NT2/D1 (cell line): ENCODE measurements at places on chromosomes 12 and 14.

- no peak for DNase-seq
Measured at GRCh38 chr14:68939893-68940613, 39.0 kb downstream of the ACTN1 start.

DNA sequence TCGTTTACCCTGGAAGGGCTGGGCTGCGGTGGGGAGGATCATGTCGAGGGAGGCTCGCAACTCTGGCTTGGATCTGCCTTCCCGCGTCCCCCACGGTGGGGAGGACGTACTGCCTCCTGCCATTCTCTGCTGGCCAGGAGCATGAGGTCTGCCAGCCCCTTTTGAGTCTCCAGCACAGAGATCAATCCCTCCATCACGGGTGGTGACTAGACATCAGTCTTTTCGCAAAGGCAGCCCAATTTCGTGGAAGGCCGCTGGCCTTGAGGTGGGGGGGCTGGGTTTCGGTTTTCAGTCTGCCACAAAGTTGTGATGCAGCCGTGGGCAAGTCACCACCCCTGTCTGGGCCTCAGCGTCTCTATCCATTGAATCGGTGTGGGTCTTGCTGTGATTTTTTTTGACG lies 62.2 kb downstream of the PRMT8 start:
- no peak for DNase-seq

- DNase-seq: no peak
Measured at GRCh38 chr12:76519538-76519937, 40.0 kb downstream of the OSBPL8 start.

DNA sequence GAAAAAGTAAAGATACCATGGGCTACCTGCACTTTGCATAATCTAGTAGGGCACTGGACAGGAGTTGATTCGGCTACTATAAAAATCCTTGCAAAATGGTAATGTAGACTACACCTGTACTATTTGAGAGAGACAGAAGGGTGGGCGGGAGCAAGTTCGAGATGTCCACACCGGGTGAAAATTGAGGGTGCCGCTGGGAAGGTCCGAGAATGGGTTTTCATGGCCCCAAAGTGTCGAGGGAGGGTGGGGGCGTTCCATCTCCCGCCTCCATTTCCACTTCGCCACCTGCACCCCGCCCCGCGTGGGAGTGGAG lies 648 bp downstream of the SNX6 start:
- DNase-seq: no peak

GRCh38 chr14:88351966-88352691 lies 29.1 kb upstream of the KCNK10 start:
- DNase-seq: no peak

- no peak for DNase-seq
Measured at GRCh38 chr14:101838476-101838875, 77.0 kb downstream of the PPP2R5C start.

- DNase-seq: no peak
Measured at GRCh38 chr12:113448873-113449272, 22.8 kb downstream of the LHX5 start.

DNA sequence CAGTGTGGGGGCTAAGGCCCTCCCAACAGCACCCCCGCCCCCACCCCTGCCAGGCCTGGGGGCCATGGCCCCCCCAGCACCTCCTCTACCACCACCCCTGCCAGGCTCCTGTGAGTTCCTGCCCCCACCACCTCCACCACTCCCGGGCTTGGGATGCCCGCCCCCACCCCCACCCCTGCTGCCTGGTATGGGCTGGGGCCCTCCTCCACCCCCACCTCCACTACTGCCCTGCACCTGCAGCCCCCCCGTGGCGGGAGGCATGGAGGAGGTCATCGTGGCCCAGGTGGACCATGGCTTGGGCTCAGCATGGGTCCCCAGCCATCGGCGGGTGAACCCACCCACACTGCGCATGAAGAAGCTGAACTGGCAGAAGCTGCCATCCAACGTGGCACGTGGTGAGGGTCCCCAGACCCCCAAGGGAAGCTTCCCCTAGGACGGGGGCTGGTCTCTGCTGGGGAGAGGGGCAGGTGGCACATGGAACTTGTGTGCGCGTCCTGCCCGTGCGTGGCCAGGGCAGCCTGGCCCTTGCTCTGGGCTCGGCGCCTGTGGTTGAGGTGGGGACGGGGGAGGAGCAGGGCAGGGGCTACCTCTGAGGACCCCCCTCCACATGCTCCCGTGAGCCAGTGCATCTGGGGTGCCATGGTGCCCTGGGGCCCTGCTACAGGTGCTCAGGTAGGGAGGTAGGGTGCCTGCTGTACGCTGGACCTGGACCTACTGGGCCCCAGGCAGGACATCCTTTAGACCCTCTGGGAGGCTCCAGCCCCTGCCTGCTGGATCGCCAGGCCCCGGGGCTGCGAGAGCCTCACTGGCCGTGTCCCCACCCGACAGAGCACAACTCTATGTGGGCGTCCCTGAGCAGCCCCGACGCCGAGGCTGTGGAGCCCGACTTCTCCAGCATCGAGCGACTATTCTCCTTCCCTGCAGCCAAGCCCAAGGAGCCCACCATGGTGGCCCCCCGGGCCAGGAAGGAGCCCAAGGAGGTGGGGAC lies 16.1 kb upstream of the ADSS1 start:
- no peak for DNase-seq

DNA sequence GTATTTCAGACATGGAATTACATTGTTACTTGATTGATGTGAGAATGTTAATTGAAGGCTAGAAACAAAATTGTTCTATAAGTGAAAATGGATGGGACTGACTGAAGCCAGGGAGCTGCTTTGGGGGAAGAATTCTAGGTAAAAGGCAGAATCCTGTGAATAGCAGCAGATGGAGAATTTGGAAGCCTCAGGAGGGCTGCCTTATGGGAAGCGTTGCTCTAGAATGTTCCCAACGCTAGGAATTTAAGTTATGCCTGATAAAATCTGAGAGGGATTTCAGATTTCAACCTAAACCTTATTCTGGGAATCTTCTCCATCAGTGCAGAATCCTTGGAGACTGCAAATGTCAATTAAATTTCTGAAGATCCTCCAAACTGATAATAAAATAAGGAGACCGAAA lies 858.2 kb upstream of the FLRT2 start:
- no peak for DNase-seq

GRCh38 chr12:51205350-51205749 lies 12.5 kb downstream of the POU6F1 start:
- no peak for DNase-seq

DNA sequence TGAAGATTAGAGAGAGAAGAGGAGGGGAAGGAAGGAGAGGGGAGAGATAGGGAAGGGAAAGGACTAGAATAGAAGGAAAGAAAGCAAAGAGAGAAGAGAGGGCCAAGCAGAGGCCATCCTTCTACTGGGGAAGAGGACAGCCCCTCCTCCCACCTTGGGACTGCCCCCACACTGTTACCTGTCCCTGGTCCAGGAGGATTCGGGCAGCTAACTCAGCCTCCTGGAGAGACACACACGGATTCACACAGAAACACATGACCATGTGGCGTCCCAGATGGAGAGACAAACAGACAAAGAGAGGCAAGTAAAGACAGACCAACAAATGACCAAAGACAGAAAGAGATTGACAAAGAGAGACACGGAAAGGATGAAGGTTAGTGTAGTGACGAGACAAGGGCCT lies 2.2 kb downstream of the NDRG2 start:
- DNase-seq: no peak

- peak; percentile 80 for DNase-seq
Measured at GRCh38 chr12:120713861-120714482, 3.7 kb downstream of the UNC119B start.

DNA sequence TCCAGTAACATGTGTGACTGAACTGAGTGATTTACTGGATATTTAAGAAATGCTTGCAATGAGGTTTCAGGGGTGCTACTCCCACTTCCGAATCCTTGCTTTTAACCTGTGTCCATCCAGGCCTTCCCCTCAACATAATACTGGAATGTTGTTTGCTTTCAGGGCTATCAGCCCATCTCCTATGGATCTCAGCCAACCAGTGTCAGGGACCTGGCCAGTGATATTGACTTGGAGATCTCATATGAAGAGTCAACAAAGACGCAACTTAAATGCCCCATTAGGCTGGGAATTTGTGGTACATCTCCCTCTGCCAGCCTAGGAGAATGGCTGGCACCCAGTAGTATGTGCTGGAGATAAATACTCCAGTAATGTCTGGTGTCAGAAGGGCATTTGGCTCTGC lies 889 bp upstream of the IFT43 start:
- no peak for DNase-seq

- DNase-seq: no peak
Measured at GRCh38 chr12:51171884-51172514, 936 bp downstream of the TFCP2 start.

GRCh38 chr12:124864326-124864752 lies 675 bp upstream of the SCARB1 start:
- DNase-seq: no peak

DNA sequence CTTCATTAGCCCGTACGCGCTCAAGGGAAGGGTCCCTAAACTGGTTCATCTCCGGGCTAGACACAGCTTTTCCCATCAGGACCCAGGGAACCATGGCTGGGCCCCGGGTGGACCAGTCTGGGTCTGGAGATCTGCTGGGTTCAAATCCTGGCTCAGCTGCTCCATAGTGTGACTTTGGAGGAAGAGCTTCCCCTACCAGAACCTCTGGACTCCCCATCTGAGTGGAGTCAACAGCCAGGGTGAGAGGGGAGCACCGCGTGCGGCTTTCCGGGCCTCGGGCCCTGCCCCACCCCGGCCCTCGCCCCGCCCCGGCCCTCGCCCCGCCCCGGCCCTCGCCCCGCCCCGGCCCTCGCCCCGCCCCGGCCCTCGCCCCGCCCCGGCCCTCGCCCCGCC lies 41.2 kb downstream of the BEGAIN start:
- no peak for DNase-seq

- no peak for DNase-seq
Measured at GRCh38 chr12:27688671-27689070, 7.6 kb upstream of the REP15 start.

DNA sequence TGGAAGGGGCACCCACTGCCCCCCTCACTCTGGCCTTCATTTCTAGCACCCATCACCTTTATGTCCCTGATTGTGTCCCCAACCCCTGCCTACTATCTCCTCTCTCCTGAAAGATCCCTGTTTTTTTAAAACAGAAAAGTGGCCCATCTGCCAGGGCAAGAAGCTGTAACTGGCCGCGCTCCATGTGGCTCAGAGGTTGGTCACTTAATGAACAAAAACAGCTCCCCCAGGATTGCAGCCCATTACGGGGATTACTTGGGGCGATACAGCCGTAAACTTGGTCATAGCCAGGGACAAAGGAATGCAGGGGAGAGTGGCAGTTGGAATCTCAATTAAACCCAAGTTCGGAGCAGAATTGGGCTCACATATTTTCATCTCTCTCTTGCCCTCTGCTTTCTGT lies 34.8 kb upstream of the VSX2 start:
- no peak for DNase-seq

DNA sequence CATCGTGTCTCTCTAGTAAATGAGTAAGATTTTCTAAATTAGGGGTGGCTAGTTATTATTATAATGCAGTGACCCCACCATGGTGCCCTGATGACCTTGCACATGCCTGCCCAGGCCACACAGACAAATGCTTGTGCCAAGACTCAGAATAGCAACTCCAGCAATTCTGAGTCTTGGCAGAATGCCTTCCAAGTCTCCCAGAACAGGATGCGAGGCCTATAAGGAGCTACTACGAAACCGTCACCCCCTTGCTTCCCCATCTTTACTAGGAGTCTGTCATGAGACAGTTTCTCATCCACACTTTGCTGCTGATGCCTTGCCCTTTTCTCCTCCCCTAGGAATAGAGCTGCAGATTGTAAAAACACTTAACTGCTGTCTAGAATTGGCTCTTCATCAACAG lies 559.9 kb downstream of the TRHDE start:
- DNase-seq: no peak

- no peak for DNase-seq
Measured at GRCh38 chr12:84922693-84923092, 10.1 kb upstream of the SLC6A15 start.

- DNase-seq: no peak
Measured at GRCh38 chr12:2583642-2584401, 210.9 kb upstream of the FKBP4 start.

DNA sequence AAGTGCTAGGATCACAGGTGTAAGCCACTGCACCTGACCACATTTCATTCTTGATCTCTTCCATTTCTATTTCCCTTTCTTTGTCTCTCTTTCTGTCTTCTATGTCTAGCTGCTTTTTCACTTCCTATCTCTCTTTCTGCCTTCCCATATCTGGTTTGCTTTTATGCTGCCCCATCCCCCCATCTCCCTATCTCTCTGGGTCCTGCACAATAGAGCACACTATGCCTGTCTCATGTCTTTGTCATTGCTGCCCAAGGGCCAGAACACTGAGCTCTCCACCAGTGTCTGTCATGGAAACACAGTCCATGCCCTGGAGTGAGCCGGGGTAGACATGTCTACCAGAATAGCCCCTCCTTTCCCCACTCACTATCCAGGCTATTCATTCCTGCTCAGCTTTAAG lies 12.3 kb upstream of the RARG start:
- DNase-seq: no peak

DNA sequence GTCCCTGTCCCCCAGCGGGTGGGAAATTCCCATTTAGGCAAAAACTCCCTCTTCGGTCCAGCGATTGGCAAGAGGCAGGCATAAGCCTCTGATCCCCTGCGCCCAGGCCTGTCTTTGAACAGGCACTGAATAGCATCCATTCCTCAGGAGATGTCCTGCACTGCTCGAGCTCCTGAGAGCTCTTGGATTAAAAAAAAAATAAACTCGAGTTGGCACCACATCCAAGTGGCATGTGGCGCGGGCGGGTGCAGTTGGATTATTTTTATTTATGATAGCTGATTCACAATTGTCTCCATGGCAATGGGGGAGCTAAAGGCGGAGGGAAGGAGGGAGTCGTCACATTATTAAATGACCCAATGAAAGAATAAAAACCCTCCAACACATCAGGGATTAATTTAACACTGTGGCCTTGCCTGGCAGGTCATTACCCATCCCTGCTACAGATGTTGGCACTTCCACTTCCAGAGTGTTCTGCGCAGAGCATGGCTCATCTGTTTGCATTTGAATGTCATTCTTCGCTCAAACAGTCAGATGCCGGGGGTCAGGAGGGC lies 207.2 kb downstream of the AACS start:
- no peak for DNase-seq

GRCh38 chr12:22543246-22544037 lies 900 bp downstream of the C2CD5 start:
- DNase-seq: no peak

DNA sequence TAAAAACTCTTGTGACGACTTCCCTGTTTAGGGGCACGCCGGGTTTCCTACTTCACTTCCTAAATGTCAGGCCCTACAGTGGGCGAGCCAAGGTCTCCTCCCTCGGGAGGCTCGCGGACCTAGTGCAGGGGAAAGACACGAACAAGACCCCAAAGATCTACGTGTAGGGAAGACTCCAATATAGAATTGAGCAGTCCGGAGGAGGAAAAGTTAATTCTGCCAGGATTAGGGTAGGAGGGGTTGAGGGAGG lies 564 bp downstream of the ATXN3 start:
- no peak for DNase-seq

- no peak for DNase-seq
Measured at GRCh38 chr12:104520242-104520900, 63.6 kb downstream of the CHST11 start.

- DNase-seq: no peak
Measured at GRCh38 chr14:81633496-81633895, 99.8 kb upstream of the SEL1L start.
